ENCODE measurements at places on chromosomes 12 and 14.

- no peak for DNase-seq
These were observed 260.8 kb downstream of the RASSF9 start for GRCh38 chr12:85575120-85576096.

- no peak for DNase-seq
These were observed 63.1 kb upstream of the VASH1 start for GRCh38 chr14:76698191-76698590.

DNA sequence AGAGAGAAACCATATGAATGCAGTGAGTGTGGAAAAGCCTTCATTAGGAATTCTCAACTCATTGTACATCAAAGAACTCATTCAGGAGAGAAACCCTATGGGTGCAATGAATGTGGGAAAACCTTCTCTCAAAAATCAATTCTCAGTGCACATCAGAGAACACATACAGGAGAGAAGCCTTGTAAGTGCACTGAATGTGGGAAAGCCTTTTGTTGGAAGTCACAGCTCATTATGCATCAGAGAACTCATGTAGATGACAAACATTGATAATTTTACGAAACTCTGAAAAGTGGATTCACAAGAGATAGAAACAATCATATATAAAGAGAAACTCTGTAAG lies 22.9 kb downstream of the ZNF268 start:
- no peak for DNase-seq

GRCh38 chr12:1791104-1791841 lies 29.1 kb upstream of the LRTM2 start:
- peak; percentile 40 for DNase-seq

DNA sequence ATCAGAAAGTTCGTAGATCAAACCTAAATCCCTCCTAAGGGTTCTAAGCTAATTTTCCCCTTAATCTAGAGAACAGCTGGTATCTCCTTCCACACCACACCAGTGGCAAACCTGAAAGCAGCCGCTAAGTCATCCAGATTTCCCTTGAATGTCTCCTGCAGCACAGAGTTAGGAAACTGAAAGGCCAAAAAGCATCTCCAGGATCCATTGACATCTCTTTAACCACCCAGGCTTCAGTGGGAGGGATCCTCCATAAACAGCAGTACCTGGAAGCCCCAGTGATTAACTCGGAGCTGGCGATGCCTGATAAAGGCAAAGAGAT lies 47.6 kb downstream of the CRACR2A start:
- no peak for DNase-seq

DNA sequence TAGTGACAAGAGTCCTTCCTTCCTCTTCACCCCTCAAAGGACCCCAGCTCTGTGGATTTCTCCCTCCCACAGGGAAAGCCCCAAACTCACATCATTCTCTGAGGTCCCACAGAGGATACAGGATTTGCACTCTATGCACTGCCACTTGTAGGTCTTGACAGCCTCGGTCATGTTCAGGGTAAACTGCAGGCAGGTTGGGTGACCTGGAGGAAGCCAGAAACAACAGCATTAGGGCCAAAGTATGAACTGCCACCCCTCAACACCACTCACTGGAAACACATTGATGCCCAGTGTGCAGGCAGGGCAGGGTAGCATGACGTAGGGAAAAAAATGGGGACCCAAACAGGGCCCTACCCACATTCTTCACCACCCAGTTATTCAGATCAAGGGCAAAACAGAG lies 264.4 kb downstream of the DPF3 start:
- no peak for DNase-seq

- no peak for DNase-seq
These were observed 156.0 kb downstream of the MED13L start for GRCh38 chr12:116121453-116121871.

DNA sequence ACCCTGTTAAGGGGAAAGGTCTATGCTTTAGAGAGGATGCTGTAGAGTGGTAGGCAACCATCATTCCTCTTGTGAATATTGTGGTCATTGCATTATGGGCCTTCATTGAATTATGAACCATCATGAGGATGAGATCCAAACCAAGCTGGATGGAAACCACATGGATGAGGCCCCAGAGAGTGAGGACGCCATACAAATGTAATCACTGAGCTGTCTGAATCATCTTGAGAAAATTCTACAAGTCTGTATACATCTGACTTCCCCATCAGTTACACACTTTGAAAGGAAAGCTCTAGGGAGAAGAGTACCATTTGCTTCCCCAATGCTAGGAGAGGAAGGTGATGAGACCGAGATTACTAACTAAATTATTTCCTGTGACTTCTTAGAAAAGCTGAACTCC lies 172.9 kb downstream of the CACNA1C start:
- DNase-seq, result no peak

DNA sequence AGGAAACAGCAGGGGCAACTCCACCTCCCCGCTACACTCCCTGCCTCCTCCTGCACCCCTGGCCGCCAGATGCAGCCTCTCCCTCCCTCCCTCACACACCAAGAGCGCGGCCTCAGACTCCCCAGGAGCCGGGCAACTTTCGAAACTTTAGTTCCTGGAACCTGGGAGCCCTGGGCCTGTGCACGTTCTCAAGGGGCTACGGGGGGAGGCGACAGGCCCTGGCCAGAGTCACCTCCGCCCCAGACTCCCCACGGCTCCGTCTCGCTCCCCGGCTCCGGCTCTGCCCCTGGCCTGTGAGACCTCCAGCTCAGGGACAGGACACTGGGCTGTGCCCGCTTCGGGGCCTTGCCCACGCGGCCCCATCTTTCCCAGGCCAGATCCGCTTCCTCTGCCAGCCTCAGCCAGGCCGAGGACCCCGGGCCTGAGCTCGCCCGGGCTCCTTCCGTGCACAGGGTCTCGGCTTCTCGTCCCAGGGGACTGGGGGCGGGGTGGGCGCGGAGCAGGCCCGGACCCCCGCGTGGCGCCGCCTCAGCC lies 5.5 kb downstream of the AMN start:
- no peak for DNase-seq

DNA sequence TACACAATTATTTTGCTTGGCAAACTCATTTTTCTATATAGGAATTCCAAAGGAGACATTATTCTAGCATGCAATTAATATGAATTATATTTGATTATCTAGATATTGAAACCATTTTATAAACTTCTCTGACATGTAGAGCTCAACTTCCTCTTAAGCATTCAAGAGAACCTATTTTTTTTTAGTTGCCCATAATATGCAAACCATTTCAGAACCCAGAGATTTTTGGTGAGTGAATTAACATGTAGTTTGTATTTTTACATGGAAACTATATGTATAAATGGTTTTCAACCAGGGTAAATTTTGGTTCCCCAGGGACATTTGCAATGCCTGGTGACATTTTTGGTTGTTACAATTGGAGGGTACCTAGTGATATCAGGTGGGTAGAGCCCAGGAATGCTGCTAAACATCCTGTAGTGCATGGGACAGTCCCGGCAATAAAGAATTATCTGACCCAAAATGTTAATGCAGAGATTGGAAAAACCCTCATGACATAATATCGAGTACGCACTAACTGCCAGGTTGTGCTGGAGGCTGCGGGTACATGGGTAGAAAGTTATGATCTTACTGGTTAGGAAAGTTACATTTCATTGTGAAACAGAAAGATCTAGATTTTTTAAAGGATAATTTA lies 338.9 kb upstream of the GARIN2 start:
- no peak for DNase-seq

GRCh38 chr14:74265301-74265965 lies 26.2 kb downstream of the VSX2 start:
- no peak for DNase-seq

Data from stimulated activated CD4-positive, alpha-beta T cell treated with anti-CD3 and anti-CD28 coated beads, TNF-alpha, amount 100 ng/mL, for 48 hours (primary cell).